ENCODE measurements at places on chromosomes 16 and 17. TPM values are rescaled to one million over a fixed set of nuclear protein-coding genes. Genes with fewer than 3 reads are reported as not detected.
A peak's percentile ranks its signal among the peaks of the same experiment; 100 is the strongest.

GRCh38 chr16:12586701-12587100, 217.0 kb downstream of the CPPED1 start:
- DNase-seq = no peak

DNA sequence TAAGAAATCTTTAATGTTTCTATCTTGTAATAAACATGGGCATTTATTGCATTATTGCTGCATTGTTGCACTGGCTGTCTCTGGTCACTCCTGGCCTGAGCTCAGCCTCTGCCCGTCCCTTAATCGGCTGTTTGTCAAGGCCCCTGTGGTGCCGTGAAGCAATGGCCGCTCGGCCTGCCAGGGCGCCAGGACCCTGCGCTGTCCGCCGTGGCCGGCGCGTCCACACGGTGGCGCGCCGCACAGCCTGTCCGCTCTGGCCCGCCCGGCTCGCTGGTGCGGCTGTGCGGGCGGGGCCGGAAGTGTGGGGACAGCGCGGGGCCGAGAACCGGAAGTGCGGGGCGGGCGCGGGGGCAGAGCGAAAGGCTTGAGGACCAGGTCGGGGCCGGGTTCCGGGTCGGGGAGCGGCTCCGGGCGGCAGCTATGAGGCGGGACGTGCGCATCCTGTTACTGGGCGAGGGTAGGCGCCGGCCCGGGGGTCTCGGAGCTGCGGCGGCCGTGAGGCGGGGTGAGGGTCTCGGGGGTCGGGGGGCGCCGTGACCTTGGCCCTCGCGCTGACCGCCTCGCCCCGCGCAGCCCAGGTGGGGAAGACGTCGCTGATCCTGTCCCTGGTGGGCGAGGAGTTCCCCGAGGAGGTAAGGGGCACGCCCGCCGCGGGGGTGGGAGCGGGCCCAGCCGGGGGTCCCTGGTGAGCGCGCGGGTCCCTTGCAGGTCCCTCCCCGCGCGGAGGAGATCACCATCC, at the start of gene RHOT2:
Gene RHOT2, plus strand, starts transcription at position 353 of the 739 bp plus-strand sequence. Its CDS starts 68 bp downstream, at position 421.
- peak; percentile 89 for DNase-seq

- DNase-seq = no peak
Measured at GRCh38 chr16:85441189-85441889, 171.8 kb upstream of the GSE1 start.

- DNase-seq = no peak
Measured at GRCh38 chr17:64003526-64004121, 5.5 kb downstream of the PRR29 start.

DNA sequence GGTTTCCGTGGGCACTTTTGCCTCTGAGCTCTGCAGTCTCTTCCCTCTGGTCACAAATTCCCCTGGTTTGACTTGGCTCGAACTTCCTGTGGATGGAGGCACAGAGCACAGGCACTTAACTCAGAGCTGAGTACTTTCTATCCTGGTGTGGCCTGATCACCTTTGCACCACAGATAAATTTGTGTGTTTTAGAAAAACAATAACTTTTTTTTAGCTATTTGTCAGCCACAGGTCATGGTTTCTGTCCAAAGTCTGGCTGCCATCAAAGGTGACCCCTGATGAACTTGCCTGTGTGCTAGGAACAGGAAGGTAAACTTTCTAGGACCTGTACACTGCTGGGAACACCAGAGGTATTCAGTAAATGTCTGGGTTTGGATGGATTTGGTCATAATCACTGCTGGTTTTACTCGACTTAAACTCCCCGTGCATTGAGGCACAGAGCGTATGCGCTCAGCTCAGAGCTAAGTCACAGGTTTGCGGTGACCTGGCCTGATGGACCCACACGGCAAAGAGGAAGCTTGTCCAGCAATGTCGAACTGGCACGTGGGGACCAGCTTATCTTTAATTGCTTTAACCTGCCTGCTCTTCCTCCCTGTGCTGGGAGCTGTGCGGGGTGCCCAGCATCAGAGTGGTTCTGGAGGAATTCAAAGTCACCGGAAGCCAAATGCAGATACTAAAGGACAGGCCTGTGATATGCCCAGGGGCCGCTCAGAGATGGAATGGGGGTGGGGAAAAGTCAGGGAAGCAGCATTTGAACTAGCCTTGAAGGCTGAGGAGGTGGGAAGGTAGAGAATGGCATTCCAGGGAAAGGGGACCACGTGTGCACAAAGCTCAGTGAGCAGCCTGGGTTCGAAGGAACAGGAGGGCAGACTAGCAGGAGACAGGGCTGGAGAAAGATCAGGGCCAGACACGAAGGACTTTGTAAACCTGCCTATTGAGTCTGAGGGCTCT, 12.9 kb downstream of the SLC13A5 start:
- DNase-seq = no peak

DNA sequence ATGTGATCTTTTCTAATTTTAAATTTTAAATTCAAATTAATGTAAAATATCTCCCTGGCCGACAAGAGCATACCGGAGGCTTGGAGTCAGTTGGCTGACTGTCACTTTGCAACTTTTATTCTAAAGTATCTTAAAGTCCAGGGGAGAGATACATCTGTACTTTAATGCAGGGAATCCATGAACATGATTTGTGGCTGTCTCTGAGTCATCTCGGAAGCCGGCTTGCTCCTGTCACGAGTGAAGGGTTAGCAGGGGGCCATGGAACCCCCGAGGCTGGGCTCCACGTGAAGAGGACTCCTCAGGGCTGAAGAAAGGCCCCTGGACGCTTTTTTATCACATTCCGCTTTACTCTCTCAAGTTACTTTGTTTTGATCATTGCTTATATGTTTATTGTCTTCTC, 13.3 kb downstream of the TVP23A start:
- DNase-seq = no peak

DNA sequence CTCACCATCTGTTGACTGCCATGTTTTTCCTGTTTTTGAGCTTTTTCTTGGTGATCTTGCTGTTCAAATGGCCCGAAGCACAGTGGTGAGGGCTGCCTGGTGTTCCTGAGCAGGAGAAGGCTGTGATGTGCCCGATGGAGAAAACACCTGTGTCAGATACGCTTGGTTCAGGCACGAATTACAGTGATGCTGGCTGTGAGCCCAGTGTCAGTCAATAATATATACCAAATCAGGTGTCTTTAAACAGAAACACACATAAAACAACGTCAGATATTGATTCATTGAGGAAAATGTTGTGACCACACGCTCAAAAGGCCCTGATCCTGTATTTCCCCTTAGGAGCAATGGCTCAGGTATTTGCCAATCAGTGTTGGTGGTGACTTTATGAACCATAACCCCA, 111.7 kb downstream of the SDR42E1 start:
- DNase-seq = no peak

GRCh38 chr16:58883131-58883530, 149.0 kb upstream of the GOT2 start:
- no peak for DNase-seq

GRCh38 chr16:68700120-68700519, 37.0 kb upstream of the CDH1 start:
- no peak for DNase-seq

- DNase-seq = no peak
Measured at GRCh38 chr16:57043248-57043647, 49.1 kb upstream of the CPNE2 start.

- no peak for DNase-seq
Measured at GRCh38 chr17:2905269-2905668, 109.0 kb downstream of the RAP1GAP2 start.

DNA sequence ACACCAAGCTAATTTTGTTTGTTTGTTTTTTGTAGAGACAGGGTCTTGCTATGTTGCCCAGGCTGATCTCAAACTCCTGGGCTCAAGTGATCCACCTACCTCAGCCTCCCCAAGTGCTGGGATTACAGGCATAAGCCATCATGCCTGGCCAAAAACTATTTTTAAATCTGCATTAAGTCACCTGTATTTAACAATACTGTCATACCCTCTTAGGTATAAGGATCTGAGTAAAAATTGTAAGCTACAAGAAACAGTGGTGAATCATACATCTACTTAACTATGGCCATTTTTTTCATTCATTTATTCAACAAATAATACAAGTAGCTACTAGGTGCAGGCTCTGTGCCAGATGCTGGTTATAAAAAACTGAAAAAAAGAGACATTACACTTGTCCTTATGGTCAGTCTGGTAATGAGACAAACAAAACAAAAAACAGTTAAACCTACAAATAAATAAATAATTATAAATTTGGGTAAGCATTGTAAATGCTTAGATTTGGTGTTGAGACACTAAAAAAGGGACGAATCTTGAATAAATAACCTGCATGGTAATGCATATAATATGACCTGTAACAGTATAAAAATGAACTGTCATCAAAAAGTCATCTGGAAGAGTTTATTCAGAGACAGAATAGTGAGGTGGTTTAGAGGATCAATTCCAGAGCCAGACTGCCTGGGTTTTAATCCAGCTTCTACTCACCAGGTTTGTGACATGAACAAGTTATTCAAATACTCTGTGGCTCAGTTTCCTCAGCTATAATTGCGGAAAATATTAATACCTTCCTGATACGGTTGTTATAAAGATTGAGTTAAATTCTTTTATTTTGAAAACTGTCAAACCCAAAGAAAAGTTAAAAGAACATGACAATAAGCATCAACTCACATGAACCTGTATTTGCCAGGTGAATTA, 26.8 kb downstream of the BRIP1 start:
- no peak for DNase-seq

DNA sequence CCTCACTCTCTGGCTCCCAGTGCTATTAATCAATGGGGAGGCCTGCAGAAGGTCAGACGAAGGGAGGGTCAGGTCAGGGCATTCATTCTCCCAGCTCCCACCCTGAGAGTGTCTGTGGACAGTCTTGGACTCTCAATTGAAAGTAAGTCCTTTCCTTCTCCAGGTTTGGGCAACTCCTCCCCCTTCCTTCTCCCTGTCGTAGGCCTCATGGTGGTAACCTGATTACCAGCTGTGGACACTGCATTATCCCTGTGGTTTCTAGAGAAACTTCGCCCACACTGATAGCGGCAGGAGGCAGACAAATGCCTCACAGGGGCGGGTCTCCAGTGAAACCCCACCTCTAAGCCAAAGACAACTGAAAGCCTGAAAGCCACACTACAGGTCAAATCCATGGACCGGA, 57.7 kb upstream of the SLC25A19 start:
- no peak for DNase-seq

DNA sequence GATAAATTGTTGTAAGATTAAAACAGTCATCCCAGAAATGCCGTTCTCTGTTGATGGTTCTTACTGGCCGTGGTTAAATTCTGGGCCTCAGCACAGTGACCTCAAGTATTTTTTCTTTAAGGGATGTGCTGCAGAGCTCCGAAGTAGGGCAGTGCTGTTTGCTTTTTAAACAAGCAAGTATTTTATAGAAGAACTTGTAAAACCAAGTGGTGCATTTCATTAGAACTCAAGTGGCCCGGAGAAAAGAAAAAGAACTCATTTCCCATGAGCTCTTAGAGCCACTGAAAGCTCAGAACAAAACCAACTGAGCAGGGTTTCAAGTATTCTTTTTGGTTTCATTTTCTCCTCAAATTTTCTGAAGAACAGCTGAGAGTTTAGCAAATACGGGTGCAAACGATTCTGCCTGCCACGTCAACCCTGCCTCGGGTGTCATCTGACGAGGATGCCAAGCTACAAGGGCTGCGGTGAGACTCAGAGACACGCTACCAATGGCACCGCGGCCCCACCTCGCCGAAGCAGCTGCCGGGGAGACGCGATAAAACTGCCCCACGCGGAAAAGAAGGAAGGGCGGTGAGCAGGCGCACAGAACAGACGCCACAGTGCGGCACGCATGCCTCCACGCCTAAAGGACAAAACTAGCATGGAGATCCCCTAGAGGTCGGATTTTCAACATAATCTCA, 6.3 kb downstream of the LMF1 start:
- no peak for DNase-seq

- no peak for DNase-seq
Measured at GRCh38 chr17:59331929-59332748, 684 bp downstream of the YPEL2 start.

DNA sequence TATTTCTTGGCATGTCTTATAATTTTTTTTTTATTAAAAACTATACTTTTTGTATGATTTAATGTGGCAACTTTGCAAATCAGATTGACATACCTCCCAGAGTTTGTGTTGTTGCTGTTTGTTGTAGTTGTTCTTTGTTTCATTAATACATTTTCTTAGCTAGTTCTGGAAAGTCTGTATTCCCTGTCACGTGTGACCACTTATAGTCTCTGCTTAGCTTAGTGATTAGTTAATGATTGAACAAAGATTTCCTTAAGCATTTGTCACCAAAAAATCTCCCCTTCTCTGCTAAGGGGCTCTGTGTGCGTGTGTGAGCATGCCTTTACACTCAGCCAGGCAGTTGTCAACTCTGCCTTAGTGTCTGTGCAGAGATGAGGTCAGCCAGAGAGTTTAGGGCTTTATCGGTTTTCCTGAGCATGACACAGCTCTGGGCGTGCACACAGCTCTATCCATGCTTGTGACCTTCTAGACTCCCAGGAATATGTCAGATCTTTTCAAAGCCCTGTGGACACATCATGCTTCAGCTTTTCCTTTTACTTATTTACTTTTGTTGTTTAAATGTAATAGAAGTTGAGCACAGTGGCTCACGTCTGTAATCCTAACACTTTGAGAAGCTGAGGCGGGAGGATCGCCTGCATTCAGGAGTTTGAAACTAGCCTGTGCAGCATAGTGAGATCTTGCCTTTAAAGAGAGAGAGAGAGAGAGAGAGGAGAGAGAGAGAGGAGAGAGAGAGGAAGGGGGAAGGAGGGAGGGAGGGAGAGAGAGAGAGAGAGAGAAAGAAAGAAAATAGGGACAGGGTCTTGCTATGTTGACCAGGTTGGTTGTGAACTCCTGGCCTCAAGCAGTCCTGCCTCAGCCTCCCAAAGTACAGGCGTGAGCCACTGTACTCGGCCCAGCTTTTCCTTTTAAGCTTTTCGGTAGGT, 21.9 kb downstream of the DNAI2 start:
- DNase-seq = no peak

Gene KCNAB3
- 12.3 TPM for polyA plus RNA-seq

Gene GP1BA
- 3.2 TPM for polyA plus RNA-seq

Gene UTS2R
- polyA plus RNA-seq = 0.40 TPM

Gene TAF1C
- 40.1 TPM for polyA plus RNA-seq

Gene CHD9NB
- 10.8 TPM for polyA plus RNA-seq

Gene CRHR1
- polyA plus RNA-seq = 0.47 TPM

Gene GNAO1
- polyA plus RNA-seq = 5.7 TPM

Gene TP53TG3F
- not detected for polyA plus RNA-seq

Gene BCAR1
- polyA plus RNA-seq = 51.2 TPM

Gene SLC46A1
- 17.4 TPM for polyA plus RNA-seq
